ENCODE measurements at places on chromosomes 3 and 15.

DNA sequence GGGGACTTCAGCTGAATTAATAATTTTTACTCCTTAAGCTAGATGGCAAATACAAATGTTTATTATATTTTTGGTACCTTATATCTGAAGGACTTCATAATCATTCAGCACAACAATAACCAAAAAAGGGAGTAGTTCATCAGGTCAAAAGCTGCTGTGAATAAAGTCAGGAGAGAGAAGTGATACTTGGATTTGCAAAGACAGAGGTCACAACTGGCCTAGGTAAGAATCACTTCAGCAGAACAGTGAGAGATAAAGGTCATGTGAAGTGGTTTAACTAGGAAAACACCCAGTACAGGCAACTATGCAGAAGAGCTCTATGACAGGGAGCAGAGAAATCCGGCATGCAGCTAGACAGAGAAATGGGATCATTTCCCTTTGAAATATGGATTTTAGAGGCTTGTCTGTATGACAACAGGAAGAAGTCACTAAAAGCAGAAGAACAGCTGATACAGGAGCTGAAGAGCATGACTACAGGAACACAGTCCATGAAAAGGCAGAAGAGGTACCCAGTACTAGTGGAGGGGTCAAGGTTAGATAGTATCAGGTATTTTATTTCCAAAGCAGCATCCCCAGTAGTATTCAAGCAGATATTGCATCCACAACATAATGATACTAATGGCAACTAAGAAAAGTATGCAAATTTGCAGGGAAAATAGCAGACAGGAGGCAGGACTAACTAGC is 25.7 kb downstream of the ZMAT3 start:
- DNase-seq, result no peak

- no peak for DNase-seq
Observed at GRCh38 chr3:132407025-132407424, 10.3 kb upstream of the DNAJC13 start.

GRCh38 chr3:120587332-120587975 is 8.7 kb upstream of the NDUFB4 start:
- no peak for DNase-seq

DNA sequence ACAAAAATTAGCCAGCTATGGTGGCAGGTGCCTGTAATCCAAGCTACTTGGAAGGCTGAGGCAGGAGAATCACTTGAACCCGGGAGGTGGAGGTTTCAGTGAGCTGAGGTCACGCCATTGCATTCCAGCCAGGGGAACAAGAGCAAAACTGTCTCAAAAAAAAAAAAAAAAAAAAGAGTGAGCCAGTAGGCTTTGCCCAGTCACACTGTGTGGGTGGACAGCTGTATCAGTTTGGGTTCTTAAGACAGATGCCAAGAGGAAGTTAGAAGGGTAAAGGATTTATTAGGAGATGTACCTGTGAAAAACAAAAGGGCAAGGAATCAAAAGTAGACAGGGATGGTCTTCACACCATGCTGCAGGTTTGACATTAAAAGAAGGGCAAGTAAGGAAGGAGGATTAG is 86.1 kb upstream of the CGNL1 start:
- DNase-seq, result no peak

GRCh38 chr3:56923526-56924224 is 121.9 kb upstream of the ARHGEF3 start:
- no peak for DNase-seq

DNA sequence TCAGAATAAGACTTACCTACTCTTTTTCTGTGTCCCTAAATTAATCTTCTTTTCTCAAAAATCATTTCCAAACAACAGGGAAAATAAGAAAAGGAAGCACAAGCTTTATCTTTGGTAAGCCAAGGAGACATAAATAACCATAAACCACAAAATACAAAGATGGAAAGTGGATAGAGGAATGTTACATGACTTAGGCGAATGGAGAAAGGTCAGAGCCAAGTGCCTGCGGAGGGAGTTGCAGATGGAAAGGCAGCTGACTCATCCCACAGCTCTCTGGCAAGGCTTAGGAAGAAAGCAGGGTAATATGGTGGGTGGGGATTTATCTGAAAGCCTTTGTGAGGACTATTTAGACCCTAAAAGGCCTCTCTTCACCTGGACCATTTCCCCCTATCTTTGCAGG is 72.8 kb downstream of the GALK2 start:
- no peak for DNase-seq

DNA sequence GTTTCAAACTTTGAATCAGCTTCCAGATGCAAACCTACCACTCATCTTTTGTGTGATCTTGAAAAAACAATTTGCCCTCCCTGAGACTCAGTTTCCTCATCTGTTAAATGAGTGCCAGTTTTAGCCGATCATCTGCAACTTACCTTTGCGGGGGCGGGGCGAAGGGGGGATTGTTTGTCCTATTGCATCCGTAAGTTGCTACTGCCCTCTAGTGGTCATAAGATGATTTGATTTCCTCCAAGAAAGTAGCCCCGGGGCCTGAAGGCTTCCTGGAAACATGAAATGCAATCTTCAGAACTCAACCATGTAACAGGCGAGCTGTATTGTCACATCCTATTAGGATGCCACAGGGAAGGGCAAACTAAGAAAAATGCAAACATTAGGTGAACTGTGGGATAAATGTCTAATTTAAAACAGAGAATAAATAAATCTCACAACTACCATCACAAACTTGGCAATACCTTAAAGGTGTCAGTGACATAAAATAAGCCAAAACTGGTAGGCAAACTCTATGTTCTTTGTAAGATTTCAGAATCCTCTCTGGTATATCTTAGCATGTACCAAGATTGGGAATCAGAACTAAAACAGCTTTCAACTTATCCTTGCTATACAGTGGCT is 63.5 kb upstream of the CLDN18 start:
- no peak for DNase-seq

GRCh38 chr15:66841953-66842681 is 140.1 kb downstream of the SMAD6 start:
- no peak for DNase-seq

- DNase-seq, result no peak
Observed at GRCh38 chr15:65937476-65937875, 68.2 kb downstream of the RAB11A start.

DNA sequence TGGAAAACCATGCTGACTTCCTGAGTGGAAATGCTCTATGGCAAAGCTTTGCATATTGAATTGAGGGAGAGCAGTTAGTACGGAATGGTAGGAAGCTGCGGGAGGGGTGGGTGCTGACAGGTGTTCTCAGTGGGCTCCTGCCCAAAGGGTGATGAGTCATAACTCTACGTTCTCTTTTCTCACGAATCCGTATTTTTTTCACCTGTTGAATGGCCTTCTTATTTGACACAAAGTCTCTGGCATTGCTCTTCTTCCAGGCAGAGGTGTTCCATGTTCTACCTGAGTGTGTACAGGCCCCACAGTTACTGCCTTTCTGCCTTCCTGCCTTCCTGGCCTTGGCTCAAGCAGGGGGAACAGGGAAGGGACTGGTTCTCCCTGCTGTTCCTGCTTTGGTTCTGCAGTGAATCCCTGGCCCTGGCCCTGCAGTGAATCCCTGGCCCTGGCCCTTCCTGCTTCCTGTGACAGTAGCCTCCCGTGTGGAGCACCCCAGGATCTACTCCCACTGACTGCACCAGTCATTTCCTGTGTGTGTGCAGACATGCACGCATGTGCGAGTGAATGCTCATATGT is 31.9 kb downstream of the TRAK1 start:
- DNase-seq, result no peak

GRCh38 chr15:35784745-35785144 is 238.8 kb upstream of the DPH6 start:
- DNase-seq, result no peak

- DNase-seq, result no peak
Observed at GRCh38 chr3:178736300-178736699, 200.1 kb downstream of the KCNMB2 start.

- no peak for DNase-seq
Observed at GRCh38 chr3:83524901-83525300, 1433.9 kb upstream of the CADM2 start.

GRCh38 chr3:126127904-126128303 is 44.0 kb upstream of the SLC41A3 start:
- no peak for DNase-seq

- no peak for DNase-seq
Observed at GRCh38 chr15:77030928-77031375, 36.0 kb downstream of the PSTPIP1 start.

GRCh38 chr3:183555541-183556081 is at the start of gene KLHL6:
KLHL6 (minus strand) TSS chr3:183555706; CDS start chr3:183555653, 53 bp downstream.
- DNase-seq, result peak; percentile 46

DNA sequence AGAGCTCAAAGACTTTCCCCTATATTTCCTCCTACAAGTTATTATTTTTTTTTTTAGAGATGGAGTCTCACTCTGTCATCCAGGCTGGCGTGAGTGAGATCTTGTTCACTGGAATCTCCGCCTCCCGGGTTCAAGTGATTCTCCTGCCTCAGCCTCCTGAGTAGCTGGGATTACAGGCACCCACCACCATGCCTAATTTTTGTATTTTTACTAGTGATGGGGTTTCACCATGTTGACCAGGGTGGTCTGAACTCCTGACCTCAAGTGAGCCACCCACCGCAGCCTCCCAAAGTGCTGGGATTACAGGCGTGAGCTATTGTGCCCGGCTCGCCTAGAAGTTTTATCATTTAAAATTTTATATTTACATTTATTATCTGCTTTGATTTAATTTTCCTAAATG is 5.9 kb downstream of the AKAP13 start:
- DNase-seq, result no peak

DNA sequence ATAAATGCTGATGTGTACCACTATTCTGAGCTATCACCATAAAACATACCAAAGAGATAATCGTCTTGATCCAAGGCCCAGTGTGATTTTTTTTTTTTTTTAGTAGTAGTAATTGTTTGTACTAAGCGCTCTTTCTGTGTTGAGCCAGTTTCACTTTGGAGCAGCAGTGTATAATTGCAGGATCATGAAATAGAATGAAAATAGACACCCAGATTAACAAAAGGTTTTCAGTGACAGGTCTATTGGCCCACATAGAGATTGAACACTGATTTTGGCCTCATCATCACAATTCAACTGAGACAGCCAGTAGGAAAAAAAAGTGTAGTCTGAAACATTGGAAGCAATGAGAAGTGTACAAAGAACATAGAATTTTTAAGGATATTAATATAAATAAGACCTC is 749.8 kb downstream of the NAALADL2 start:
- DNase-seq, result no peak

- no peak for DNase-seq
Observed at GRCh38 chr15:77391372-77391951, 28.4 kb downstream of the PEAK1 start.

DNA sequence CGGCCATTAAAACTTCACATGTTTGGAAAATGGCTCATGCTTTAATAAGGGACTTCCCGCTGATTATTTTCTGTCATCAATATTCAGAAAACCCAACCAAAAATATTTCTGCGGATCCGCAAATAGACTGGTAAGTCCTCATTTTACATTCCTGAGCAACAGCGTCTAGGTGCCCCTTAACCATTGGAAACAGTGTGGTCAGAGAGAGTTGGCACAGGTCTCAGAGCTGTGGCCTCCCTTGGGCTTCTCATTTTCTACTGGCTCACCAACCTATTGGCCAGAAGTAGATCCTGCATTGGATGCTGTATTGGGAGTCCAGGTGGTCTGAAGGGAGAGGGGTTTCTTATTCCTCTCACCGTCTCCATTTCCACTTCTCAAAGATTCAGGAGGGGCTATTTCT is 348.1 kb upstream of the DCBLD2 start:
- no peak for DNase-seq

GRCh38 chr3:1783995-1784394 is 314.7 kb upstream of the CNTN4 start:
- DNase-seq, result no peak

DNA sequence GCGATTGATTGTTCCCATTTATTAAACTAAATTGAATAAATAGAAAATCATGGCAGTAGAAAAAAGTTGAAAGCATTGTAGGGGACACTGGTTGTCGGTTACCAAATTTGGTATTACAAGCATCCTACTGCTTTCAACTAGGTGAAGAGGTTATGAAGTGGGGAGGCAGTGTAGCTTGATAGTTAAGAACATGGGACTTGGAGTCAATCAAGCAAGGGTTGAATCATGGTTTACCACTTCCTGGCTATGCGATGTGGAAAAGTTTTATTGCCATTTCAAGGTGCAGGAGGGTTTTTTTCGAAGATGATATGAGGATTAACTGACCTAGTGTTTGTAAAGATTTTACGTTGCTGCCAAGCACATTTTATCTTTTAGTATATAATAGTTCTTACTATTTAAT is 318.2 kb upstream of the KCNH8 start:
- no peak for DNase-seq

DNA sequence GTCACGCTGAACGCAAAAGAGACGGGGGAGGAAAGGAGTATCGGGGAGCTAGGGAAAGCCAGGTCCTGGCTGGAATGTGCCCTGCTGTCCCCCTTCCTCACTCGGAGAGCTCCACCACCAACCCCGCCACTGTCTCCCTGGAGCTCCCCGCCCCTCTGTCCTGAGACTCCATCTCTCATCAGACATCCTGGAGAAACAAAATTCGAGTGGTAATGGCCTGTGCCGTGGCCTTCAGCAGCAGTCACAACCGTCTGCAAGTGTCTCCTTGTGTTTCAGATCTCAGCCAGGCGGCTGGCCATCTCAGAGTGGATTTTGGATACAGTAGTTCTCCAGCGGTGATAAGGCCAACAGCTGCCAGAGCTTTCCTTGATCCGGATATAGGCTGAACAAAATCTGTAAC is 76.9 kb downstream of the OCA2 start:
- DNase-seq, result no peak

DNA sequence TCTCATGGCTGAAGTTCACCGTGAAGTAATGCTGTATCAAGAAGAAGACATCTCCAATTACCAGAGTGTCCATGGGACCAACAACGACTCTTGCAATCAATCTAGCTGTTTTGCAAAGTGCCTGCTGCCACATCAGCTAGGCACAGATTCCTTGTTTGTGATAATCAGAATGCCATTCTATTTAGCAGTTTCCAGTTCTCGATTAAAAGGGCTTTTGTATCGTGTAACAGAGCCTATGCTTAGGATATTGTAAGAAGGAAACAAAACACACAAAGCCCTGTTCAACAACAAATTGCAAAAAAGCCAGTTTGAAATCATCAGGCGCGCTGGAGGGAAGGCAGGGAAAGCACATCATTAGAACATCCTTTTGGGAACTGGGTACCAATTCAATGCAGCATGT is 26.1 kb downstream of the RASGRF1 start:
- DNase-seq, result no peak

GRCh38 chr3:133944641-133945380 is 49.1 kb upstream of the RAB6B start:
- DNase-seq, result no peak

- DNase-seq, result no peak
Observed at GRCh38 chr3:52093756-52094545, 37.6 kb upstream of the DUSP7 start.

GRCh38 chr3:9147215-9147895 is 102.1 kb downstream of the SRGAP3 start:
- DNase-seq, result no peak
